ENCODE measurements at places on chromosomes 7 and 10. TPM values are rescaled to one million over a fixed set of nuclear protein-coding genes. Genes with fewer than 3 reads are reported as not detected.

The SPDYE1 gene
- total RNA-seq = not detected

The DNA2 gene
- total RNA-seq = 20.7 TPM

The UBE2H gene
- total RNA-seq = 64.7 TPM

The CALHM3 gene
- not detected for total RNA-seq

The HYAL4 gene
- not detected for total RNA-seq

The NRCAM gene
- 175 TPM for total RNA-seq

The ADRA2A gene
- total RNA-seq = 24.6 TPM

The HGF gene
- 8.6 TPM for total RNA-seq

The CBX3 gene
- 166 TPM for total RNA-seq

The BICC1 gene
- total RNA-seq = 3.7 TPM

The FAM25G gene
- total RNA-seq = not detected

The STAG3 gene
- total RNA-seq = 0.74 TPM

The ABCB4 gene
- 0.74 TPM for total RNA-seq

The ZNF33A gene
- 69.3 TPM for total RNA-seq

The C10orf105 gene
- total RNA-seq = 0.25 TPM

The ARHGEF35 gene
- total RNA-seq = 0.49 TPM

The ADCYAP1R1 gene
- 62.0 TPM for total RNA-seq

The CREB5 gene
- total RNA-seq = 6.1 TPM

The GDF2 gene
- total RNA-seq = not detected

The IQCE gene
- total RNA-seq = 18.7 TPM

The ADAM12 gene
- total RNA-seq = 6.1 TPM

The GNAT3 gene
- not detected for total RNA-seq

The TUBB8 gene
- total RNA-seq = not detected

The CYP26C1 gene
- total RNA-seq = 0.25 TPM

Data from temporal lobe (tissue), 4 donors.